ENCODE measurements at places on chromosomes 2 and 18.

DNA sequence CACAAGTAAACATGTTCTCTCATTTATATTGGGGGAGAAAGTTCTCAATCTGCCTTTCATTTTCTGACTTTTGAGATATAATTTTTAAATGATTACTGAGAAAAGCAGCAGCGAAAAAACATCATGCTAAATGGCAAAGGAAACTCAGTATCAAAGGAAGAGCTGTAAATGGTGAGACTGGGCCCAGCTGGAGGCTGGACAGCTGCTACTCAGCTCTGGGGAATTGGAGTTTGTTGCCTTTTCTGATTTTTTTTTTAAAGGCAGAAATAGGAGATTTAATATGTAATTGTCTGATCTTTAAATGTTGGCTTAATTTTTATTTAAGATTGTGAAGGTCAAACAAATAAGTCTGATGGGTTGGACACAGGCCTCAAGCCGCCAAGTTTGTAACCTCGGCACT, 137.1 kb upstream of the TACR1 start:
- no peak for DNase-seq

DNA sequence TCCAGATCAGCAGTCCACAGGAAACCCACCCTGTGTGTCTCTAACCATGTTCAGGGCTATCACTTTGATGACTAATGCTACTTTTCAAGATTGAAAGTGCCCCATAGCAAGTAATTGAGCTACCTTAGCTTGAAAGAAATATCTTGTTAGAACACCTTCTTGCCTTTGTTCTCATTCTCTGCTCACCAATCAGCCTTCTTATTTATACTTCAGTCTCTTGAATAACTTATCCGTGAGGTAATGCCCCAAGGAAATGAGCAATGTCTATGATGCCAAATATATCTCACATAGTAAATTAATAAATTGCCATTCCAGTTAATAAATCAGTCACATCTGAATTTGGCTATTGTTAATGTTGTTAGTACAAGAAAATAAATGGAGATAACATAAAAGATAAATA, 141.6 kb downstream of the WDPCP start:
- DNase-seq = no peak

DNA sequence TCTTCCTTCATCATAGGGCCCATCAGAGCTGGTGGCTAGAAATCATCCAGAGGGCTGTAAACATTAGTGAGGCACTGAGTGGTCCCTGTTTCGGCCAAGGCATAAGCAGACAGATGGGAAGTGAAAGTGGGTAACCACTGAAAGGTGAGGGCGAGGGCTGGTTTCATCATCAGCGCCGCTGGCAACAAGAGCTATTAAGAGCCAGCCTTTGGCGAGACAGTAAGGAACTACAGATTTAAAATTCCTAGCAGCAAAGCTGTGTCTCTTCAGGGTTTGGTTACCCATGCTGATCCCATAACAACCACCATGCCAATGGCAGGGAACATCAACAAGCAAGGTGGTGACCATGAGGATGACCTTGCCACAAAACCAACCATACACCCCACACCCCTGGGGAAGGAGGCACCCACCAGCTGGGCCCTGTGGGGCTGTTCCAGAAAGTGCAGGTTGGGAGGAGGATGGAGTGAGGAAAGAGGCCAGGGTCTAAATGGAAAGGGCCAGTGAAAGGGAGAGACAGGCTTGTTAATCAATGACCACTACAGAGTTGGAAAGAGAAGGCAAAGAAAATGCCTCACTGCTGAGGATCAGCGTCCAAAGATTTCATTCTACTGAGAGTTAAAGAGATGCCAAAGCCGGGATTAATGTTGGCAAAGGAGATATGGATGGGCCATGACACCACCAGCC, 9.0 kb upstream of the SLC20A1 start:
- peak; percentile 29 for DNase-seq

DNA sequence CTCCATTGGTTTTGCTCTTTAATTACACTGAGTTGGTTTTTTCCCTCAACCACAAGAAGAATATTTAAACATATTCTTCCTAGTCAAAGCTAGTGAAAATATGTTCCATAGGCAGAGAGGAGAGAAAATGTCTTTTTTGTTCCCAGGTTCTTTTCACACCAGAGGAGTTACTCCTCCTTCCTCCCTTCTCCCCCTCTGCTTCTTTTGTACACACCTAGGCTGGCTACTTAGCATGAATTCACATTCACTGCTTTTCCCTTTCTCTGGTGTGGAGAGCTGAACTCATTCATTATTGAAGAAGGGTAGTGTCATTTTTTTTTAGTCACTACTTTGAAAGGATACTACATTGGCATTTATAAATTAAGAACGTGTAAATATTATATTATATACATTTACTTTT, 56.6 kb upstream of the UGP2 start:
- no peak for DNase-seq

DNA sequence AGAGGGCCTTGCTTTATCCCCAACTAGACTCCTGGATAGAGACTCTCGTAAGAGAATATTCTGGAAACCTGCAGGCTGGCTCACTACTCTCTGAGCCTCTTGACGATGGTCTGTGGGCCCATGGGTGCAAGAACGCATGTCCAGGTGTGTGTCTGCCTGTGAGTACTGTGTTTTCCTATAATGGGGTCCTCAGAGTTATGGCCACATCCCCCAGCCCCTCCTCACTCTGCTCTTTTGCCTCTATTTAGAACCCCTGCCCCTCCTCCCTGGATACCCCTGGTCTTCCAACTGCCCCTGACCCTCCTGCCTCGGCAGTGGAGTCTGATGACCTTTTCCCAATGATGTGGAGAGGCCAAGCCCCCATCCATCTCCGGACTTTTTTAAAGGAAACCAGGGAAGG, 148.1 kb downstream of the ZFP36L2 start:
- DNase-seq = no peak

GRCh38 chr2:12804091-12804856, 87.5 kb downstream of the TRIB2 start:
- no peak for DNase-seq

DNA sequence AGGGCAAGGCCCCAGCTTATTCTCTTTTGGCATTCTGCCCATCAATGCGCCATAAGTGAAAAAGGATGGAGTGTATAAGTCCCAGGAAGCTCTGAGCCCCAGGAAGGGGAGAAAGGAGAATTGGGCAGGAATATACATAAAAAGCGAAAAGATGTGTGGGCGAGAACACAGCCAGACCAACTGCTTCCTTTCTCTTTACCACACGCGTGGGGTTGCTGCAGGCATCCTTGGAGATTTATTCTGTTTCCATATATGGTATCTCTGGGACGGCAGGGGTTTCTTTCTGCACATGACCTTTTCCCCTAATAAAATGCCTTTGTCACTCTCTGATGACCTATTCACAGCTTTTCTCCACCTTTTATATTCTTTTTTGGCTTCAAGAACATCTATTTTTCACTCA, 440.5 kb downstream of the NBAS start:
- DNase-seq = no peak

DNA sequence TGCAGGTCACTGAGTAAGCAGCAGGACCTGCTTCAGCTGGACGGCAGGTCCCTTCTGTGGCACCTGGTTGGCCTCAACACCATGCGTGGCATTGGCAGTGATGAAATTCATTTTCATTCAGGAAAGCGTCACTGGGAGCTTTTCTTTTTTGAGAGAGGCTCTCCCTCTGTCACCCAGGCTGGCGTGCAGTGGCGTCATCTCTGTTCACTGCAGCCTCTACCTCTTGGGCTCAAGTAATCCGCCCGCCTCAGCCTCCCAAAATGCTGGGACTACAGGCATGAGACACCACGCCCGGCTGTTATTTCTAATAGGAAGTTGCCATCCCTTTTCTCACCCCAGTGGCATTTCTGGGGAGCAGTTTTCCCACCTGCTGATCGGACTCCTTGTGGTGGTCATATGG, 39.3 kb downstream of the NCK2 start:
- DNase-seq = no peak

- no peak for DNase-seq
These were observed 3.7 kb downstream of the NEURL3 start for GRCh38 chr2:96501471-96501874.

DNA sequence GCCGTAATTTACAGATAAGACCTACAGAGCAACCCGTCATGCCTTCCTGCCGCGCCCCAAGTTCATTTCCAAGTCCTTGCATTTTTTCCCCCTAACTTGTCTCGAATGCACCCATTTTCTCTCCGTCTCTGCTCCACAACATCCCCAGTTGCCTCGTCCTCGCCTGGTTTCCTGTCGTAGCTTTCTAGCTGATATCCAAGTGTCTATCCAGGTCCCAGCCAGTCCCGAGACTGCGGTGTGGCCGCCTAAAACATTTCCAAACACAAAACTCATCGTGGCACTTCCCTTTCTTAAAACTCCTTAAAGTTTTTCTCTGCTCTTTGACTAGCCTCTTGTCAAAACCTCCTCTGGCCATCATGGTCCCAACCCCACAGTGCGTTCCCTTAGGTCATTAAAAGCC, 1.2 kb upstream of the BARD1 start:
- DNase-seq = no peak

- DNase-seq = no peak
These were observed 361.1 kb upstream of the NRP2 start for GRCh38 chr2:205321231-205321630.

DNA sequence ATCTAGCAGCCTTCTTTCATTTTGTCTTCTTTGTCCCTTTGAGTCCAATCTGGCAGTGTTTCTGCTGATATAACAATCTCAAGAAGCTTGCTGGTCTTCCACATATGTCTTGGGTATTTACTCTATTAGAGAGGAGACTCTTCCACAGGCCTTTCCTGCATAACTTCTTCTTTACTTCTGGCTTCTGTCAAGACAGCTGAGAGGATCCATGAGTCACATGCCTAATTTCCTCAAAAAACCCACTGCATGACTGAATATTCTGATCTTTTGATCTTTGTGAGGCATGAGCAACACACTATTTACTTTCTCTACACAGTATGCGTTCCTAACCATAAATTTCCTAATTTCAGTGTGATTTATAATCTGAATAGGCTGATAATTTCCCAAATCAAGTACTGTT, 5.1 kb upstream of the DCC start:
- DNase-seq = no peak

GRCh38 chr2:70837980-70838925, 2.6 kb upstream of the CD207 start:
- DNase-seq = no peak

- DNase-seq = no peak
These were observed 27.7 kb downstream of the SERPINB8 start for GRCh38 chr18:63997606-63998005.

DNA sequence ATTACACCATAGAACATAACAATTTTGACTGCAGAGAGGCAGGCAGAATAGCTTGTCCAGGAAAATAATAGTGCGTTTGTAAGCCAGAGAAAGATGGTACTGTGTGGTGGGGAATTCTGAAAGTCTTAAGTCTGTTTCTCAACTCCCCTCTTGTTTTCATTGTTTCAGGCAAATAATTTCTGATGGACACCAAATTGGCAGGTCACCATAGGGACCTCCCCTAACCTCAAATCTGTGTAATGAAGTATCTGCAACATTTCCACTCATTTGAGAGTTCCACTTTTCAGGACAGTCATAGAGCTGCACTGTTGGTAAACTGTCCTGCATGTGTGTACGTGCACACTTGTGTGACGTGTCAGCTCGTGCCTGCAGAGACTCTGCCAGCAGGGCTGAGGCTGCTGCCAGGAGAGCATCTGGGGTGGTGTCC, 195.6 kb downstream of the AGAP1 start:
- DNase-seq = no peak

- no peak for DNase-seq
These were observed 123.2 kb downstream of the B3GNT2 start for GRCh38 chr2:62319070-62319469.

DNA sequence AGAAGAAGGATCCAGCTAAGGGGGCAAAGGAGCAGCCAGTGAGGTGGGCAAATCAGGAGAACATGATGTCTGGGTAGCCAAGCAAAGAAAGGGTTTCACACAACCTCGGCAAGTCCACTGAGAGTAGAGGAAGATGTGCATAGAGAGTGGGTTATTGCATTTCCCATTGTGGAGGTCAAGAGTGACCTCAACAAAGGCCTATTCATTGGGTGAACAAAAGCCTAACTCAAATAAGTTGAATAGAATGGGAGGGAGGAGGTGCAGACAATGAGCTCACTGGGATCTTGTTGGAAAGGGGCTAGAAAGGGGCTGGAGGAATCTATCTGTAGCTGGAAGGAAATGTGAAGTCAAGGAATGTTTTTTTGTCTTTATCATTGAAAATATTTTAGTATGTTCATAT, 14.0 kb upstream of the PDCL3 start:
- no peak for DNase-seq

GRCh38 chr2:85822766-85823165, 66.0 kb downstream of the ST3GAL5 start:
- DNase-seq = no peak

GRCh38 chr2:158179660-158180059, 78.0 kb downstream of the UPP2 start:
- no peak for DNase-seq

DNA sequence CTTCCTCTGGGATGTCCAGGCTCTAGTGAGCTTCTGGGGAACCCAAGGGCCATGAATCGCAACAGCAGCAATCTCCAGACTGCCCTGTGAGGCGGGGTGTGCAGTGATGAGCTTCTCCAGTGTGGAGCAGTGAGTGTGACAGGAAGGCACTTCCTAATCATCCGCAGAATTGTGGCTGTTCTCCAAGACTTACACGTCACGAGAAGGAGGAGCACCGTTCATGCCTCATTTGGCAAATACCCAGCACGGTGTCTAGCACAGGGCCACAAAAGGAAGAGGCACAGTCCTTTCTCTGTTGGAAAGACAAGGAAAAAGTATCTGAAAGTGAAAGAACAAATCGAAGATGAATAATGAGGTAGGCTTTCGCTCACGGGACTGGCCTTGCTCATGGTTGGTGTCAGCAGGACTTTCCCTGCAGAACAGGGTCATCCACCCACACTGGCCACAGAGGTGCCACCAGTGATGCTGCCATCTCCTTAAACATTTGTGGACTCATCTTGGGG, 125.1 kb upstream of the HAAO start:
- DNase-seq = no peak

DNA sequence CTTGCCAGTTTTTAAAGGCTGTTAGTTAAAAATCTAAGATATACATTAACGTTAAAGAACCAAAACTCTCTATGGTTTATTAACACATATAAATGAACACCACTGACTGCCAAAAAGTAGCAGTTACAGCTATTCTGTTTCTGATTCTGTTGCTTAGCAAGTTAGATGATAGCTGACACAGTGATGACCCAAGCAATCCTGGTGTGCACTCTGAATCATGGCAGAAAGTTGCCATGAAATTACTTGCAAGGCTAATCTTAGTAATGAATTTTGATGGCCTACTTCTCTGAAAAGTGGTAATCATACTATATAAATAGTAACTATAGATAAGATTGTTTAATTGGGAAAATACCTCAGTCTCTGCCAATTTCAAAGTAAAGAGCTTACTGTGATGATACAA, 57.7 kb downstream of the ROCK2 start:
- no peak for DNase-seq

DNA sequence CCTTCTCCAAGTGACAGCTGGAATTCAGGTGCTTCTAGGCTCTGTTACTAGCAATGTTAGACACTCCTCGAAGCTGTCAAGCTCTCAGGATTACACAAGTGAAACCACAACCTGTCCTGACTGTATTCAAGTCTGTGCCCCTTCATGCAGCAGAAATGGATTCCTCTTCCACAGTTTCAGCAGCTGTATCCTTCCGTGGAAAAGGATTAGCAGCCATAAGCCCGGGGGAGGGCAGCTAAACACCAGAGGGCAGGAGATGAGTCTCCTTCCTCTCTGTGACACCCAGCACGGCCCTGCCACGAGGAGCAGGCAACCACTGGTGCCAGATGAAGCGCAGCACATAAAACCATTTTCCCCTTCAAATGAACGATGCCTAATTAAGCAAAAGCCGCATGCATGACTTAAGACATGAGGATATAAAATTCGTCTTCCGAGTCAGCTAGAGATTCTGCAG, 1.2 kb downstream of the ST3GAL5 start:
- DNase-seq = peak; percentile 52
